Fibroblast of villous mesenchyme (primary cell): ENCODE measurements at places on chromosomes 13 and 19.

- no peak for DNase-seq
Measured at GRCh38 chr19:35375505-35376307, 4.8 kb downstream of the GPR42 start.

- DNase-seq = no peak
Measured at GRCh38 chr13:110790371-110790770, 76.9 kb downstream of the ING1 start.

DNA sequence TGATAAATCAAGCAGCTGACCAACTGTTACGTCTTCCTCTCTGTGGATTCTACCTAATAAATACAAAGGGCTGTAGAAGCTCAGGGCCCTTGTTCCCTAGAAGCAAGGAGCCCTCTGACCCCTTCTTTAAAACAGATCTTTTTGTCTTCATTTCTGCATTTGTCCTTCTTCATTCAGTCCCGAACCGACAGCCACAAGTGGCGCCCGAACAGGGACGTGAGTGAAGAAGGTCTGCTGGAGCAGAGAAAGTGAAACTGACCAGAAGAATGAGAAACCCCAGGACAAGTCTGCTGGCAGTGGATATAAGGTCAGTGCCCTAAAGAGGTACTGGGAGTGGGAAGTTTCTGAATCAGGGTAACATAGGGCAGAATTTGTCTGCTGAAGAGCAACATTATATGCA is 13.1 kb downstream of the ZNF773 start:
- peak; percentile 18 for DNase-seq

DNA sequence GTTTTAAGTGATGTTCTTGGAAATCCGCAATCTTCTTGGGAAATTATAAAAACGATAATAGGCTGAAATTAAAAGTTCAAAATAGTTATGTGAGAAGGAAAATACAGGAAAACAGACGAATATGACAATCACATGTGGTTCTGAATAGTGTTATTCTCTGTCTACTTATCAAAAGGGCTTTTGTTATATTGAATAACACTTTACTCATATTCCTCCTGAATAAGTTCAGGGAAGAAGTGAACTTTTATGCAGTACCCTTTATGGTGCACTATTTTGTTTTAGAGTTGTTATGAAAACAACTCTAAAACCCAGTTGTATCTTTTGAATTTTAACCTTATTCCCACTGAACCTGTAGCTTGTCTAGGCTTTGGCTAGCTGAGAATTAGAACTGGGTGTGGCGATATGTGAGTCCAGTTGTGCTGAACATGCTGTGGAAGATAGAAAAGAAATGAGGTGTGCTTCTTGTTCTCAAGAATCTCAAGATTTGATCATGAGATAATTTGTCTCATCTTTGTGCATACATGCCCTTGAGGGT is 384.4 kb downstream of the LMO7 start:
- DNase-seq = no peak

DNA sequence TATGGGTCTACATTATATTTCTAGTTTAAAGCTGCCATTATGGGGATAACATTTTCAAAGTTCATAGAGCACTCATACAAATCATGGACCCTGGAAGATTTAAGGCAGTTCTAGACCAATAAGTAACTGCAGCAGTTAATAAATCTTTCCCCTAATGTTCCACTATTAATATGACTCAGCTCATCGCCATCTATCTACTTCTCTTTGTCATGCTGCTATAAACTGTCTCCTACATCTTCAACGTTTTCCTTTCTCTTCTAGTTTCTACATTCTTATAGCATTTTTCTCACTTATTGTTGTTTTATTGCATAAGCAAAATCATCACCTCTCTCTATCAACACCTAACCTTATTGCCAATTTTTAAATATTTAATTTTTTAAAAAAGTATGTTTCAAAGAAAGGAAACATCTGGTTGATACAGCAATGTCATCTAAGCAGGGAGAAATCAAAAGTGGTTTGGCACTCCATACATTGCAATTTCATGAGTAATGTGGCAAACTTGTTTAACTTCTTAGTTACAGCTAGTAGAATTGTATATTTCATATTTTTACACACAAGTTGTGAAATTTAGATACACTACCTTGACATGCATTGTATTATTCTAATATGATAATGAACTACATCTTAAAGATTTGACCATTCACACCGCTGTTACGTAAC is 1500.4 kb upstream of the MIR17HG start:
- no peak for DNase-seq

- DNase-seq = no peak
Measured at GRCh38 chr13:25844559-25845434, 207.0 kb downstream of the SHISA2 start.

GRCh38 chr13:93552596-93552995 is 326.0 kb downstream of the GPC6 start:
- no peak for DNase-seq

DNA sequence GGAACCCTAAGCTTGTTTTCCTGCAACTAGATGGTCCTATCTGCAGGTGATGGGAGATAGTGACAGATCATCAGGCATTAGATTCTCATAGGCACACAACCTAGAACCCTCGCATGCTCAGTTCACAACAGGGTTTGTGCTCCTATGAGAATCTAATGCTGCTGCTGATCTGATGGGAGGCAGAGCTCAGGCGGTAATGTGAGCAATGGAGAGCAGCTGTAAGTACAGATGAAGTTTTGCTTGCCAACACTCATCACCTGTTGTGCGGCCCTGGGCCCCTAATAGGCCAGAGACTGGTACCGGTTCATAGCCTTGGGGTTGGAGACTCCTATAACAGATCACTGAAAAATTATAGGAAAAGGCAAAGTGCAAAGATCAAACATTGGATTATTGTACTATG is 267.2 kb downstream of the PCDH9 start:
- DNase-seq = no peak

GRCh38 chr19:15200553-15201364 is at the start of gene NOTCH3:
NOTCH3 (minus strand) TSS chr19:15200995; CDS start chr19:15200905, 90 bp downstream.
- no peak for DNase-seq

GRCh38 chr19:35143818-35144217 is 763 bp downstream of the FXYD7 start:
- no peak for DNase-seq

GRCh38 chr19:8663920-8664670 is 33.7 kb downstream of the NFILZ start:
- DNase-seq = no peak

GRCh38 chr13:60331249-60332012 is 65.6 kb upstream of the TDRD3 start:
- no peak for DNase-seq

- DNase-seq = no peak
Measured at GRCh38 chr19:13363954-13364353, 142.3 kb downstream of the CACNA1A start.

DNA sequence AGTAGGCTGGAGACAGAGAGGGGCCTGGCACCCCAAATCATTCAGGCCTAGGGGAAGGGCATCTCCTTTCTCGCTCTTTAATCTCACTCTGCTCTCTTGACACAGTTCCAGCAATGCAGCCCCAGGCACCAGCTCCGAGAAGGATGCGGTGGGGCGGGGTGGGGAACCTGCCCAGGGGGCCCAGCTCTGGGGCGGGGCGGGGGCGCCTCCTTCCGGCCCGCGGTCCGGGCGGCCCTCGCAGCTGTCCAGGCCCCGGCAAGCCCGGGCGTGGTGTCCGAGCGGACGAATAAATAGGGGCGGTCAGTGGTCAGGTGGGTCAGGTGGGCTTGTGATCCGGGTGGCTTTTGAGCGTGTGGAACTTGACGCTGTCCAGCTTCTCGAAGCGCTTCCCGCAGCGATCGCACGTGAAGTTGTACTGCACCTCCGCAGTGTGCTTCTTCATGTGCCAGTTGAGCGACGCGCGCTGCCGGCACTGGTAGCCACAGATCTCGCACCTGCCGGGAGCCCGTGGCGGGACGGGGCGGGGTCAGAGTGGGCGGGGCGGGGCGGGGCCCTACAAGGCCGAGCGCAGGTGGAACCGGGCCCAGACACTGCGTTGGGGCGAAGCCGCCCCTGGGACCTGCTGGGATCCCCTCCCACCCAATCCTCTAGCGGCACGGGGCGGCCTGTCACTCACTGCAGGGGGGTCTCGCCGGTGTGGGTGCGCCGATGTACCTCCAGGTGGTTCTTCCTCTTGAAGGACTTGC is 2.7 kb upstream of the ELAVL3 start:
- no peak for DNase-seq

DNA sequence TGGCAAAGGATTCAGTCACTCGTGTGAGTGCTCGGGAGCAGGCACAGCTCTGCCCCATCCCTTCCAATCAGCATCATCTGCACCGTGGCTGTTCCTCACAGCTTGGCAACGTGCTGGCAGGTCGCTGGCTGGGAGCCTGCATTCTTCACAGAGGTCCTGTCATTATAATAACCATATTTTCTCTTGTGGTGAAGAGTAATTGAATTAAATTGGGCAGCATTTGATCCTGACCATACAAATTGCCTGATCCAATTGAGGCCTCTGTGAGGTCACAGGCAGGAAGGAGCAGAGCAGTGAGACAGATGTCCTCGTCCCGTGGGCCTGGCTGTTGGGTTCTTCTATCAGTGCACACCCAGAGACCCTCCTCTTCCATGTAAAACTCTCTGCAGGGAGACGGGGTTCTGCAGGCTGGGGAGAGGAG is 407.8 kb downstream of the COG6 start:
- DNase-seq = no peak
